Stimulated activated CD4-positive, alpha-beta T cell treated with anti-CD3 and anti-CD28 coated beads, Interleukin-12 subunit alpha, Interleukin-12 subunit beta, amount 100 ng/mL, for 24 hours (primary cell): ENCODE measurements at places on chromosomes 6 and 20.

DNA sequence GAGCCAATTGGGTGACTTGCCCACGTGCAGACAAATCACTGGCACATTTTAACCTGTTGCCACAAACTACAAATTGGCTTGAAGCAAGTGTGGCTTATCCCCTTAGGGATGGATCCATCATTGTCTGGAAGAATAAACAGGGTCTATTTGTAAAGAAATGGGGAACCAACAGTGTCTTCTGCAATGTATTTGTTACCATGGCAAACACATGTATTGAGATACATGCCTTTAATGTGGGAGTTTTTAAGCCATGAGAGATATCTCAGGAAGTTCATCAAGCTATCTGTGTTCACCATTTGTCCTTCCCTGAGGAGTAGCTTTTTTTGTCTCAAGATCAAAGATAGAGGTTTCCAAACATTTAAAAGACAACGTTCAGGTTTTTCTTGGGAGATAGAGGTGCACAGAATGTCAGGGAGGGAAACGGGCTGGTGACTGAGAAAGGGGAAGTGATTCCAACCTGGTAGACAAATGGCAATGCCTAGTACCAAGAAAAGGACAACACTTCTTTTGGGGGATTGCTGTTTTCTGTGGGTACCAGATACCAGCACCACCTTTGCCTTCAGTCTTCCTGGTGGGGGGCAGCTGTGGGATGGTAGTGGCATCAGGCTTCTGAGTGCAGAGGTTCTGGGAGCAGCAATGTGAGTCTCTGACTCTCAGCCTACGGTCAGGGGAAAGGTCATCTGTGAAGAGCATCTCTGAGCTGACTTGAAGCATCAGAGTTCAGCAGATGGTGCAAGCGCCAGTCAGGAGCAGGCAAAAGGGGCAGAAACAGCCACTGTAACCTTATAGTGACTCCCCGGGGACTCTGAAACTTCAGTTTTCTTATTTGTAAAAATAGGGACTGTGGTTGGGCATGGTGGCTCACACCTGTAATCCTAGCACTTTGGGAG lies 20.1 kb upstream of the BCAS1 start:
- no peak for DNase-seq

GRCh38 chr6:105501826-105502344 lies 99.0 kb upstream of the PREP start:
- DNase-seq = no peak

- DNase-seq = no peak
Measured at GRCh38 chr6:39225543-39225942, 3.7 kb downstream of the KCNK5 start.

GRCh38 chr6:111329882-111330633 lies 153.0 kb downstream of the REV3L start:
- no peak for DNase-seq

DNA sequence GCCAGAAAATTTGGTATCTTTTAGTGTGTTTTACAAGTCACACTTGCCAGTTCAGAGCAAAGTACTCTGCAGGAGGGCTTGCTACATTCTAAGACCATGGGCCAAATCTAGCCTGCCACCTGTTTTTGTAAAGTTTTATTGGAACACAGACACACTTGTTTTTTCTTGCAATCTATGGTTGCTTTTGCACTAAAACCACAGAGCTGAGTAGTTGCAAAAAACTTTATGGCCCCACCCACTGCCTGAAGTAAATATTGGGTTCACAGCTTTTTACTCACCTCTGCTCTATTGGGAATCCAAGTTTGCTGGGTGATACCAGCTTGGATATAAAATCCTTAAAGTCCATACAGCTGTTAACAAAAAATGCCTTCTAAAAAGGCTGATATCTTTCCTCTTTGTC lies 109.0 kb downstream of the ZFP64 start:
- DNase-seq = no peak

DNA sequence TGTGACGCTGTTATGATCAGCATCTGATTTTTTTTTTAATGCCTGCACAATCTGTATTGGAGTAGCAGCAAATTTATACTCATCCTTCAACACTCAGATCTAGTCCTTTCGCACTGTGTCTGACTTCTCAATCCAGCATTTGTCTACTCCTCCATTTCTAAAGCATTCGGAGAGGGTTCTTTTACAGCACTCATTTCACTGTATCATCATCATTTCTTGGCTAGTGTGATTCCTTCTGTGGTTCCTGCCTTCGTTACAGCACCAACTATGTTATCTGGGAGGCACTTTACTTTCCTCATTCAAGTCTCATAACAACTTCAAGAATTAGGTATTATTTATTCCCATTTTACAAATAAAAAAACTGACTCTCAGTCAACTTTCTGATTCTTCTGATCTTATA lies 18.0 kb downstream of the NUDT3 start:
- no peak for DNase-seq

DNA sequence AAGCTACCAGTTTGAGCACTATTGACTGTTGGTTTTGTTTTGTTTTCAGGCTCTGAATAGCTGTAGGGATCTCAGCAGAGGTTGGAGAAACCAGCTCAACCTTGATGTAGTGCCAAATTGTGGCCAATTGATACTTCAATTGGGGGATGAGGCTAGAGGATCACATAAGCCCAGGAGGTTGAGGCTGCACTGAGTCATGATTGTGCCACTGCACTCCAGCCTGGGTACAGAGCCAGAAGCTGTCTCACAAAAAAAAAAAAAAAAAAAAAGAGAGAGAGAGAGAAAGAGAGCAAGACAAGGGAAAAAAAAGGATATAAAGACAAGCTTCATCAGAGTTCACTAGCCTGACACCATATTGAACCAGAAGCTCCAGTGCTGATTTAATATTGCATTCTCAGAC lies 702.1 kb downstream of the FRK start:
- no peak for DNase-seq

GRCh38 chr20:37714978-37715672 lies 21.3 kb downstream of the CTNNBL1 start:
- no peak for DNase-seq

DNA sequence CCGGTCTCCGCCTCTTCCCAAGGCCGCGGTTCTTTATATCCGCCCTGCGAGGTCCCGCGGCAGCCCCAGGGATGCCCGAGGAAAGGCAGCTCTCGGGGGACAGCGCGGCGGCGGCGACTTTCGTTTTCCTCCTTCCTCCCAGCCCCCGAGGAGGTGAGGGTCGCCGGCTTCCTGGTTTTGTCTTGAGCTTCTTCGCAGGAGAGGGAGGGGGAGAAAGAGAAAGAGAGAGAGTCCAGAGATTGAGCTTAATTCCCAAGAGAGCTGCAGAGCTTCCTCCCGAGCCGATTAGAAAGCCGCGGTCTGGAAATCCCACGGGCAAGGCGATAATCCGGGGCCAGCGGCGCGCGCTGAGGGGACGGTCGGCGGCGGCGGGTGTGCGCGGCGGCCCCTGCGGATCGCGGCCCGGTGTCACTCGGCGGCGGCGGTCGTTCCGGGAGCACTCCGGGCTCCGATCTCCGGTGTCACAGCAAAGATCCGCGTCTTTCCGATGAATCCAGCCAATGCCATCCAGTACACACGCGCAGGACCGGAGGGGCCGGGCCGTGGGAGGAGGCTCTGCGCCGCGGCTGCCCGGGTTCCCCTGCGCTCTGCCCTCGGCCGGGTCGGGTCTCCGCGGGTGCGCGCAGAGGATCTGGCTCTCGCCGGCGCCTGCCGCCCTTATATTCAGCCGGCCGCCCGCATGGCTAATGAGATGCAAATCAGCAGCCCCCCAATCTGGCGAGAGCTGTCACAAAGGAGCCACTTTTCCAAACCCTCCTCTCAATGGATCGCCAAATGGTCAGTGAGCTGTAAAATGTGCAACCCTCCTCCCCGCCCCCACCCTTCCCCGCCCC lies at the start of gene DLL1:
Gene DLL1, minus strand, starts transcription at position 783 of the 833 bp plus-strand sequence. CDS start 939 bp downstream, outside the sequence.
- DNase-seq = no peak

- DNase-seq = no peak
Measured at GRCh38 chr6:170272341-170273065, 18.4 kb downstream of the DLL1 start.

GRCh38 chr6:6915813-6916547 lies 191.8 kb upstream of the RREB1 start:
- no peak for DNase-seq

- DNase-seq = peak; percentile 13
Measured at GRCh38 chr6:132354517-132355167, 46.6 kb downstream of the MOXD1 start.

GRCh38 chr6:82270881-82271635 lies 23.5 kb upstream of the IBTK start:
- no peak for DNase-seq

DNA sequence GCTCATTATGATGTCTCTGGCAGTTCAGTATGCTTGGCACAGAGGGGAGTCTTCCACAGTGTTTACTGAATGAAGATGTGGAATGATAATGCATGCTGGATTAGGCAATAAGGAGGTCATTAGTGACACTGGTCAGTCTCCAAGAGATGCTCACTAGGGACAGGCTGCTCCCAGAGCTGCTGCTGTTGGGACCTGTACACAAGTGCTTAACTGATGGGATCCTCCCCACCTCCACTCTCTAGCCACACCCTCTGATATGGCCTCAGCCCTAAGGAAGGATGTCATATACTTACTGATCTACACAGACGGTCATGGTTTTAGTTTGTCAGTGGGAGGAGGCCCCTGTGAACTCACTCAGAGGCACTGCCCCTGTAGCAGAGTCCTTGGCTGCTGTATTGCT lies 73.4 kb downstream of the MYB start:
- DNase-seq = no peak

DNA sequence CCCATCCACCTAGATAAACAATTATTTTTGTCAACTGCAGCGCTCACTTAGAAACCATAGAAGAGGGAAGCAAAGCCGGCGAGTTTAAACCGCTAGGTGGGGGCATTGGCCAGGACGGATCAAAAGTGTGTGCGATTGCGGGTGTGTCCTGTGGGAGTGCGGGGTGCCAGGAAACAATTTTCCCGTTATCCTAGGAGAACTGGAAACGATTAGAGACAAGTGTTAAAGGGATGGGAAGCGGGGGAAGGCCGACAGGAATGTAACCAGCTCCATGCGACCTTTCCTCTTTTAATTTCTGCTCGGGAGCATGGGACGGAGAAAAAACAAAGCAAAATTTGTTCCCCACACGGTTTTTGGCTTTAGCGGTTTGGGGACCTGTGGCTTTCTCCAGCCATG lies 2.8 kb upstream of the HTR1B start:
- no peak for DNase-seq

DNA sequence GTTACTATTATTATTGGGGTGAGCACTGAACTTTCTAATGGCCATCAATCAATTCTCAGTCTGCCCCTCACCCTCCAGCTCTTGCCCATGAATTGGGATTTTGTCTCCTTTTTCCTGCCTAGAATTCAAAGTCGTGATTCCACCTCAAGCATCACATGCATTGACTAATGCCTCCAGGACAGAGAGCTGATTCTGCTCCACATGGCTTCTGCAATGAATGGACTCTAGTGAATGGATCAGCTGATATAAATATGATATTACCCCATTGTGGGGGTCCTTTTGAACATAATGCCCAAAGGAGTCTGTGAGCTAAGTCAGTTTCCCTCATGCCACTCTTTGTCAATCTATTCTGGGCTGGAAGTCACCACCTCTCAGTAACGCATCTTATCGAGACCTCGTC lies 126.4 kb downstream of the OPN5 start:
- DNase-seq = no peak

DNA sequence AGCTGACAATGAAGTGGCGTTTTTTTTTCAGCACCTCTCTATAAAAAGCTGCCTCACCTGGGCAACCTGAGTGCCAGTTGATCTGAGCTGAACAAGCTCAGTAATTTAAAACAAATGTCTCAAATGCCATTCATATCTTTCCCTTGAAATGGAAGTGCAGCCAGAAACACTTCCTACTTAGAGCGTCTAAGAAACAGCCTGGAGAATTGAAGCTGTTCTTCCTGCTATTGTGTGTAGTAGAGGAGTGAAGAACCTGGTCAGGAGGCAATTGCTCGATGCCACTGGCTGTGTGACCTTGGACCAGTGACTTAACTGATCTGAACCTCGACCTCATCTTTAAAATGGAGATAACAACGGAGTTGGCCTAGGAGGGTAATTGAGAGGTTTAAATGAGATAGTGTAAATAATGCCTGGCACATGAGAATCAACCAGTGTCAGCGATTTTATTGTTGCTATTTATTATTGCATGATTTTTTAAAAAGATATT lies 95.4 kb upstream of the FOXQ1 start:
- no peak for DNase-seq

DNA sequence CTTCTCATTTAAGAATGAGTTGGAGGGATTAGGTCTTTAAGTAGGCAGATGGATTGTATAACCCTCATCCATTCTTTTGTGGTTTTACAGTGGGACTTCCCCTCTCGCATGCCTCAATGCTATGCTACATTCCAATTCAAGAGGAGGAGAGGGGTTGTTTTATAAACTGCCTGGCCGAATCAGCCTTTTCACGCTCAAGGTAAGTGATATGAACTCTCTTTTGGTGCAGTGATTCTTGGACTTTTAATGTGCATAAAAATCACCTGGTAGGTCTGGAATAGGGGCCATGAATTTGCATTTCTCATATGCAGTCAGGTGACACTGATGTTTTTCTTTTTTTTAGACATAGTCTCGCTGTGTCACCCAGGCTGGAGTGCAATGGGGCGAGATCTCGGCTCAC lies 10.8 kb downstream of the ASXL1 start:
- DNase-seq = no peak

DNA sequence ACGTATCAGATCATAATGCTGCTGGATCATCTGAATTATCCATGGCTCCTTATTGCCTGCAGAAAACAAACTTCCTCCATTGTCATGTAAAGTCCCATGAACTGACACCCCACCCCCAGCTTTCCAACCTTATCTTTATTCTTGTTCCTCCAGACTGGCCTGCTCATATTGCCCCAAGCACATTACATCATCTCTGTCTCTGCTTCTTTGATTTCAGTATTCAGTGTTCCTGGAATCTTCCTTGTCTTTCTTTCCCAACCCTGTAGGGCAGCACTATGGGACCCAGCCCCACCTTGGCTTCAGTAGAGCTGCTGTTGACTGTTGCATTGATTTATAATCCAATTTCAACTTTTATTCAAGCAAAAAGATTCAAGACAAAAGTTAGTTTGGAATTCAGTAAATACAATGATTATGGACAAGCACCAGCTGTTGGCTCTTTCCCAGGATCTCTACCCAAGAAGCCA lies 187.5 kb upstream of the ECI2 start:
- DNase-seq = no peak

GRCh38 chr6:88119769-88120168 lies 46.4 kb downstream of the CNR1 start:
- DNase-seq = no peak
